Epithelial cell of esophagus (primary cell): ENCODE measurements at places on chromosomes 2 and 18.

- peak; percentile 51 for DNase-seq
Measured at GRCh38 chr2:189407281-189408209, 33.7 kb upstream of the WDR75 start.

- peak; percentile 61 for DNase-seq
Measured at GRCh38 chr2:161223139-161223732, 63.0 kb downstream of the TANK start.

- peak; percentile 36 for DNase-seq
Measured at GRCh38 chr18:80253871-80254492, 6.7 kb upstream of the PARD6G start.

DNA sequence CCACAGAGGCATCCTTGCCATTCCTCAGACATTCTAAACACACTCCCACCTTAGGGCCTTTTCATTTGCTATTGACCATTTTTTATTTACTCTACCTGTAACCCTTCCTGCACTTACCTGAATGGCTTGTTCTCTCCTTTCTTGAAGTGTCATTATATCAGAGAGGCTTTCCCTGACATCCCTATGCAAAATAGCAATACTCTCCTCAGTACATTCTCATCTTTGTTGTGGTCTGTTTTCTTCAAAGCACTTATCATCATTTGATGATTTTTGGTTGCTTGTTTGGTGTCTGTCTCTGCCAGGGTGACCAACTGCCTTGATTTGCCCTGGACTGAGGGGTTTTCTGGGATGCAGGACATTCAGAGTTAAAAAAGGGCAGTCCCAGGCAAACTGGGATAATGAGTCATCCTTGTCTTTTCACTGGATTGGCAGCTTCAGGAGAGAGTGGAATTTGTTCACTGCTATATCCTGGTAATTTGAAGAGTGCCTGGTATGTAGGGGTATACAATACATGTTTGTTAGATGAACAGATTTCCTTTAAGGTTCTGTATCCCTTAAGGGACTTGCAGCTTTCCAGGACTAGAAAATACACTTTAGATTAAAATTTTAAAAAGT, 102.4 kb downstream of the BABAM2 start:
- peak; percentile 65 for DNase-seq

DNA sequence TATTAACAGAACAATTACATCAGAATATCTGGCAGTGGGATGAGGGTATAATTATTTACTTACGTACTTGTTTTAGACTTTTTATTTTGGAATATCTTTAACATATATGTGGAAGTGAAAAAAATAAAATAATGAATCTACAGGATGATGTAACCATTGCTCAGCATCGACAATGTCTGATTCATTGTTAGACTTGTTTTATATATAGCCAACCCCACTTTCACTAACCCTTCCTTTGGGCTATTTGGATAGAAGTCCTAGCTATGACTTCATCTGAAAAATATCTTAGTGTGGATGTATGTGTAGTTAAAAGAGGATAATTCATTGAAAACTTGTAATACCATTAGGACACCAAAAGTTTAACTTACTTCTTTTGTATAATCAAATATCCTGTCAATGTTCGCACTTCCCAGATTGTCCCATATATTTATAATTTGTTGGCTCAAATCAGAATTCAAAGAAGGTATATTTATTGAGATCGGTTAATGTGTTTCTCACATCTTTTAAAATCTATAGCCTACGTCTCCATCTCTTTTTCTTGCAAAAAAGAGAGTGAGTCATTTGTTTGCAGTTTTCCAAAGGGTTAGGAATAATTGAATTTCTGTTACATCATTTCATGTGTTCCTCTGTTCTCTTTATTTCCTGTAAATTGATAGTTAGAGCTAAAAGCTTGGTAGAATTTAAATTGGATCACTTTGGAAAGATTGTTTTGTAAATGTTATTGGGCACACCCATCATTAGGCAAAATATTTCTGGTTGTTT, 506.1 kb upstream of the FAM98A start:
- DNase-seq = peak; percentile 93

DNA sequence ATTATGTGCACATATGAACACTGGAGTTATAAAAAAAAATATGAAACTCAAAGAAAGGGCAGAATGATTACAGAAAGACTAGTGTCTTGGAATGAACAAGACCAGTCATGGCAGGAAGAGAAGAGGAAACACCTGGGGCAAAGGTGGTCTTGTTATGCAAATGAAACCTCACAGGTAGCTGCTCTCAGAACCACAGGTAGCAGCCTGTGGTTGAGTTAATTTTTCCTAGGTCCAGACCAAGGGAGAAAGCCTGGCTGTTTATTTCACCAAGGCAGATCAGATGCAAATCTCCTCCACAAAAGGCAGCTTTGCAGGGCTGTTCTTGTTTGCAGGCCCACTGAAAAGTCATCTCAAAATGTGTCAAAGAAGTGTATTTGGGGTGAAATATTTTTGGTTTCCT, 785.8 kb downstream of the RNF144A start:
- DNase-seq = peak; percentile 35

- peak; percentile 30 for DNase-seq
Measured at GRCh38 chr2:179186126-179186525, 78.5 kb downstream of the SESTD1 start.

- no peak for DNase-seq
Measured at GRCh38 chr2:41973871-41974270, 74.0 kb upstream of the PKDCC start.

DNA sequence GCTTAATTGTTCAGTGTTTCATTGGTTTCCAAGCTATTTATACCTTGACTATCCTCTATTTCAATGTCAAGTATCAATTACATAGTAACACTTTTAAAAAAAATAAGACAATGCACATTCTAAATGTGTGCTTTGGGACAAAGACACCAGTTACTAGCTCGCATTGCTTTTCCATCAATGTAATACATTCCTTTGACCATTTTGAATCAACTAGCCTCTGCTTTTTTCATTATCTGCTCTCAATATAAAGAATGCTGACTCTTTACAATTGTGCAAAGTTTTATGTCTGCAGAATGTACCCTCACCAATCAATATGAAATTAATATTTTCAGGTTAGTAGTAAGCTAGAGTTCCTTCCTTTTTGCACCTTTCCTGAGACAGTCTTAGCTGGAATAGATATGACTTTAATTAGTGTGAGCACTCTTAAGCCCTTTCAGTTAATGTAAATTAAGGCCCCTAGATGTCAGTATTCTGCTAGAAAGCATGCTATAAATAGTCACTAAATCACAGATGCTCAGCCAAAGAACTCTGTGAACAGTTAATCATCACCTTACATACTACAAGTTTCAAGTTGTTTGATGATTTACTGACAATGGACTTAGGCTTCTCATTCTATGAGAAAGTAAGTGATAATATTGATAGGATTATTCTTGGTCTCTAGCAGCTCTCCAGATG, 413.6 kb downstream of the PTH2R start:
- DNase-seq = peak; percentile 57

- no peak for DNase-seq
Measured at GRCh38 chr2:143525402-143525860, 396.2 kb downstream of the ARHGAP15 start.

- peak; percentile 99 for DNase-seq
Measured at GRCh38 chr2:9897331-9897737, 54.1 kb downstream of the TAF1B start.

- DNase-seq = no peak
Measured at GRCh38 chr18:24322584-24323136, 75.0 kb downstream of the OSBPL1A start.

DNA sequence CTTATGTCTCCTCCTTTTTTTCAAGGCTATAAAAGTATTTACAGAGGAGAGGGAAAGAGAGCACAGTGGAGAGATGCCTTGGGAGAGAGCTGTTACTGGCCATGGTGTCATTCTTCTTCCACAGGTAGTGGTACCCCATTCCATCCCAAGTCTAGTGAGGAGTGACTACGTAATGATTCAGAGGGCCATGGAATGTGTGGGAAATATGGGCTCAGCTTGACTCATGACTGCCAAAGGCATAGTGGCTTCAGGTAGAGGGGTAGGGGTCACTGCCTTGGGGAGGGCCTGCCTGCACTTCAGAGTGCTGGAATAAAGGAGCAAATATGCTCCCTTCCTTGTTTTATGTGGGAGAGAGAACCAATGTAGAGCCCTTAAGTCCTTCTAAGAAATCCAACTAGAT, 620.6 kb downstream of the IRS1 start:
- peak; percentile 63 for DNase-seq

DNA sequence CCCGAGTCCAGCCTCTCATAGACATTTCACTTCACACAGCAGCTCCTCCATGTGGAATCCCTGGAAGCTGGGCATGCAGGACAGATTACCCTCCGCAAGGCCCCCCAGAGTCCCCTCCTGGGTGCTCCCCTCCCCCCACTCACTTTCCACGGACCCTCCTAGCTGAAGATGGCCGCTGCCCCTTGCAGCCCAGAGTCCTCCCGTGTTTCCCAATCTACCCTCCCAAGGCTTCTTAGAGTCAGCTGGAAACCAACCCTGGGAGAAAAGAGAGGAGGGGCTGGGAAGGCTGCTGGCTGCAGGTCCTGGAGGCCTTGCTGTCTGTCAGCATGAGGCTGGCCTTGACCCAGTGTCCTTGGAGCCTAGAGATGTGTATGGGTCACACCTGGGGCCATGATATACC, 49.0 kb upstream of the HAAO start:
- DNase-seq = no peak

DNA sequence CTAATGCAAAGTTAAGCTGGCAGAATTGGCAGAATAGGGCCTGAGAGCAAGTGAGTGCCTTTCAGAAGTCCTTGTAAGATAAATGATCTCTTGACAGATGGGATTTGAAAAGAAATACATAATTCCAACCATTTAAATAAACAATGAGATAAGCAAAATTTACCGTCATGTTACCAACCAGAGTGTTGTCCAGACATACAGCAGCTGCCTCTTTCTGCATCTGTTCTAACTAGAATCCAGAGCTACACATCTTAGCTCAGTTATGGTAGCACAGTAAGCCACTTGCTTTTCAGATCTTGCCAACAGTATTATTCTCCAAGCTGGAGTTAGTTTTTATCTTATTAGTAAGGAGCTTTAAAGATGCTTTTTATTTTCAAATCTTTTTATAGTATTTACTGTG, 179.6 kb downstream of the BARD1 start:
- no peak for DNase-seq

DNA sequence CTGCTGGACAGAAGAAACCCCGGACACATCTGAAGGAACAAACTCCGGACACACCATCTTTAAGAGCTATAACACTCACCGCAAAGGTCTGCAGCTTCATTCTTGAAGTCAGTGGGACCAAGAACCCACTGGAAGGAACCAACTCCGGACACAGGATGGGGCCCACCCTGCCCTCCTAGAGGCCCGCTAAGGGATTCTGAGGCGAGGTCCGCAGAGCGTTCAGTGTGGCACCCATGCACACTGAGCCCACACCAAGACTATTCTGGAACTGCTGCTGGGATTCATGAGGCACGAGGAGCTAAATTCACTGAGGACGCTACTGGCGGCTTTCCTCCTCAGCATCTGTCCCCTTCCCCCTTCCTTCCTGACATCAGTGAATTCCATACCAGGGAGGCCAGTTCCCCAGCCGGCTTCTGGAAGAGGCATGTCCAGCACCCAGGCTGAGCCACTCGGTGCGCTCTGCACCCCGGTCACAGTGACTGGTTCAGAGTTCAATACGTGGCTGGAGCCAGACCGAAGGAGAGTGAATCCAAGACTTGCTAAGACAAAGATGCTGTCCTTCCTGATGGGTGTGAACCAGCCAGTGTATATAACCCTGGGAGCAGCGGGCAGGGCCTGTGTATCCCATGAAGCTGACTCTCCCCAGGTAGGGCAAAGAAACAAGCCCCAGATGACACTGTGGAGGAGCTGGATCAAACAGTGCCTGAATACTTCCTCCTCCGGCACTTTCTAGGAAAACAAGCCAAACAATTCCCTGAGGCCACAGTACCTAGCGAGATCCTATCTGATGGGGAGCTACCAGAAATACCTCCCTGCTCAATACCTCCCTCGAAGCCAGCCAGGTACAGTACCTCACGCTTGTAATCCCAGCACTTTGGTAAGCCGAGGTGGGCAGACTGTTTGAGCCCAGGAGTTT, 11.1 kb downstream of the HDAC4 start:
- no peak for DNase-seq

GRCh38 chr2:207216457-207216856, 50.7 kb upstream of the KLF7 start:
- DNase-seq = no peak

- DNase-seq = no peak
Measured at GRCh38 chr2:96824079-96824870, 8.2 kb downstream of the CNNM3 start.

- DNase-seq = no peak
Measured at GRCh38 chr2:15731213-15731888, 139.7 kb downstream of the DDX1 start.

- DNase-seq = no peak
Measured at GRCh38 chr2:48572816-48573215, 42.9 kb downstream of the STON1 start.

GRCh38 chr2:169978402-169979017, 151.3 kb downstream of the UBR3 start:
- DNase-seq = no peak

DNA sequence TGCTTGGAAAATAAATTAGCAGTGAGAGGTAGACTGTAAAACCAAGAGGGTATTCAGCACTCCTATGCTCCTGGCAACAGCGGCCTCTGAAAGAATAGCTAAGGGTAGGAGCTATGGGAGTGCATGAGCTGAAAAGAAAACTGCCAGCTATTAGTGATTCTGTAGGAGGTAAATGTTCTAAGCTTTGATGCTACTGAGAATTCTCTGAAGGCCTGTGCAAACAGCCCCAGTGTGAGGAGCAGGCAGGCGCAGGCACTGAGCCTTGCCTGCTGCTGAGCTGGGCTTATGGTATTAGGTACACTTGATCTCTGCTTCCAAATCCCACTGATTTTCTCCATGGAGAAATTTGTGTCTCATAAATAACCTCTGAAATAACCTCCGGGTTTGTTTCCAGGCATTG, 86.7 kb downstream of the NYAP2 start:
- DNase-seq = no peak
